ENCODE measurements at places on chromosomes 11 and 22.

DNA sequence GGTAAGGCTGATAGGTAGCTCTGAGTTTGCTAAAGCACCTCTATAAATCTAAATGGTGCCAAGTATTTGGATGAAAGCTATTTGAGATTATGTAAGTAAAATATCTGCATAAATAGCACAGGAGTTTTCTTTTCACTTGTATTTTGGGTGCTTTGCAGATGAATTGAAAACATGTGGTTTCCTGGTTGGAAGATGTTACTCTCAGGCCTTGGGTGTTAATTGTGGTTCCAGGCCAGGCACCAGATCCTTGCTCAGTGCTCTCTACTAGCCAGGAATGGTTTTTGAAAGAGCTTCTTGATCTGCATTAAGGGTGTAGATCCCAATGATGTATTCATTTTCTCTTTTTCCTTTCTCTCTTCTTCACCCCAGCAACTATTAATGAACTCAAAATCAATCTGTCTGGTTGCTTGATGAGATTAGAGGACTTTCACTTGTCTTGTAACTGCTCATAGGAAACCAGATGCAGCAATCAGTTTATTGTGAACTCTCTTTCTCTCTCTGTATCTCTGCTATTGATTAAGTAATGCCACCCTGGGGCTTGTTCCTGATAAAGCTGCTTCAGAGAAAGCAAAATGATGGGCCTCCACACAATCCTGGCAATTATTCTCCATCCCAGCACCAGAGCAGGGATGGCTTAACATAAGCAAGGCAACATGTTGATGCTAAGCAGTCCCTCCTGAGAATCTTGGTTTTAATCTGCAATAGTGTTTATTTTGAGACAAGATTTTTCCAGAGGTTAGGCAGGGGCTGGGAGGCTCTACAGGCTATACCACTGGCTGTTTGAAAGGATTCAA is 147.0 kb upstream of the NTM start:
- no peak for DNase-seq

- DNase-seq = no peak
Measured at GRCh38 chr11:12434325-12434654, 56.9 kb downstream of the PARVA start.

DNA sequence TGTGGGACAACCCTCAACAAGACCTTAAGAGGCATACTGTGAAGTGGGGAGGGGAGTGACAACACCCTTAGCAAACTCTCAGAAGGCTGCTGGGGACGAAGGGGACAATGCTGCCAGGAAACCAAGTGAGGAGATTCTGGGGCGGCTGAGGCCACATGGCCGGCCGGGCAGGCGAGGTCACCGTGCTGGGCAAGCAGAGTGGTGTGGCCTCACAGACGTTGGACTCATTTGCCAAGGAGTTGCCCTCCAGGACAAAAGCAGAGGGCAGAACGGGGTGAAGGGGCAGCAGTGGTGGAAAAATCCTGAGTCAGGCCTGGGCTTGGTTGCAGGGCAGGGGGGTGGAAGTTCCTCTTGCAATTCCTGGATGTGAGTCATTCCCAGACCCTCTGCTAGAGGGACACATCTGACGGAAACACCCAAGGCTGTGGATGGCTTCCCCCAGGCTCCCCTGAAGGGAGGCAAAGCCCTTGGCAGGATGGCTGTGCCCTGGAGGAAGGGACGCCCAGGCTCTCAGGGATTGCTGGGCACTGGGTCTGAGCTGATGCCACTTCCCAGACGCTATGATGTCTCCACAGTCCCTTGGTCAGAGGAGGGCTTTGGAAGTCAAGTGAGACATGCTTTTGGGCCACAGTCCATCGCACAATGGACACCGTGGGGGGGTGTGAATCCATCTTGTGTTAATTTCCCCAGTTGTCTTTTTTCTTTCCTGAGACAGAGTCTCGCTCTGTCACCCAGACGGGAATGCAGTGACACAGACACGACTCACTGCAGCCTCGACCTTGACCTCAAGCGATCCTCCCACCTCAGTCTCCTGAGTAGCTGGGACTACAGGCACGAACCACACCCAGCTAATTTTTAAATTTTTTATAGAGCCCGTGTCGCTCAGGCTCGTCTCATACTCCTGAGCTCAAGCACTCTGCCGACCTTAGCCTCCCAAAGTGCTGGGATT is 16.2 kb upstream of the SHANK3 start:
- DNase-seq = peak; percentile 57

DNA sequence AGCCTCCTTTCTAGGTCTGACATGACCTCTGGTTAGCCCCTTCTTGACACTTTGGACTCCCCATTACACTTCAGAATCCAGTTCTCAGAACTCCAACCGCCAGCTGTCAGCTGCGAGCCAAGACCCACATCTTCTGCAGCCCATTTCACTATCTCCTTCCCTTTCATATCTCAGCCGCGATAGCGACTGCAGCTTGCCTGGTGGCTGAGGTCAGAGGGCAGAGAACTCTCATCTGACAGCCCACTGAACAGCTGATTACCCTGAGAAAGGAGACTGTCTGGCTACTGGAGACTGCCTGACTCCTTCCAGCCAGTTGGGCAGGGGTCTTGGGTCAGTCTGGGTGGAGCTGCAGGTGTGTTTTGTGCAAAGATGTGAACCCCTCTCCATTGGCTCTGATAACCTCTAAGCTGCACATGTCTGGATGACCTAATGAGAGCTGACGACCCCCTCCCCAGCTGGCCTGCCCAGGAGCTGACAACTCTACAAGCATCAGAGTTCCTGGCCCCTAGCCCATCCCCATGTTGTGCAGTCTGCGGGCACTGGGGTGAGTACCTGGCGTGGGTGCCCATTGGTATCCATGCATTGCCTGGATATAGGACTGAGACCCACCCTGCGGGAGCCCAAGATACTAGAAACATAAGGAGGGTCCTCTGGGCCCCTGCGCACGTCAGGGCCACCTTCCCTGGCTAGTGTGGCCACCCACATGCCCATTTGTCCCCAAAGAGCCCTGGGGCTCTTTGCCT is 1.1 kb downstream of the CHRM1 start:
- no peak for DNase-seq

- DNase-seq = no peak
Measured at GRCh38 chr11:18731441-18731840, 5.5 kb upstream of the IGSF22 start.

DNA sequence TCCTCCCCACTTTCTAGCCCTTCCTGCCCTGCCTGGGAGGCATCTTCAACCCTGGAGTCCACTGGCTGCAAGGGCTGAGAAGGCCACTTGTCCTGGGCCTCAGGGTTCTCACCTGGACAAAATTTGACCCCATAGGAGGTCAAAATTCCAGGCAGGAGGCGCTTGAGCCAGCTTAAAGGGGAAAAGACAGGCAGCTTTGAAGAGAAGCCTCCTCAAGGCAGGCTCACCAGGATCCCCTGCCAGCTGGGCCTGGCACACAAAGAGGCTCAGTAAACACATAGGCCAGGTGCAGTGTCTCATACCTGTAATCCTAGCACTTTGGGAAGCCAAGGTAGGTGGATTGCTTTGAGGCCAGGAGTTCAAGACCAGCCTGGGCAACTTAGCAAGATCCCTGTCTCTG is 53.0 kb upstream of the MPEG1 start:
- no peak for DNase-seq

- no peak for DNase-seq
Measured at GRCh38 chr11:40027720-40028119, 1431.7 kb downstream of the LRRC4C start.

GRCh38 chr11:12285106-12285505 is 92.3 kb upstream of the PARVA start:
- DNase-seq = peak; percentile 88

DNA sequence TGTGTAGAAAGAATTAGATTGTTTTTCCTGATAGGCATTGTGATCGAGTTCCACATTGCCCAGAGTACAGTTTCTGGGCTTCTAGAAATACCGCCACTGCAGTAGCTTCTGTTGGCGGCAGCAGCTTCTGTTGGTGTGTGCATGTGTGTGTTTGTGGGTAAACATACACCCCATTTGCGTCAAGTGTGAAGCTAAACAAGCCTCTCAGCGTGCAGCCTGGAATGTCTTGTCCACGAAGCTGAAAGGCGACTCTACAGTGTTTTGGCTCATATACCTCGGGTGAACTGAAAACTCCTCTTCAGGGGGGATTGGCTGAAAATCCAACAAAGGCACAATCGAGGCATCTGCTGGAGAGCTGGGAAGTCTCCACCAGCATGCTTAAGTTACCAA is 112.0 kb upstream of the E2F8 start:
- DNase-seq = no peak

- peak; percentile 68 for DNase-seq
Measured at GRCh38 chr11:67022341-67022933, 497 bp upstream of the SYT12 start.

DNA sequence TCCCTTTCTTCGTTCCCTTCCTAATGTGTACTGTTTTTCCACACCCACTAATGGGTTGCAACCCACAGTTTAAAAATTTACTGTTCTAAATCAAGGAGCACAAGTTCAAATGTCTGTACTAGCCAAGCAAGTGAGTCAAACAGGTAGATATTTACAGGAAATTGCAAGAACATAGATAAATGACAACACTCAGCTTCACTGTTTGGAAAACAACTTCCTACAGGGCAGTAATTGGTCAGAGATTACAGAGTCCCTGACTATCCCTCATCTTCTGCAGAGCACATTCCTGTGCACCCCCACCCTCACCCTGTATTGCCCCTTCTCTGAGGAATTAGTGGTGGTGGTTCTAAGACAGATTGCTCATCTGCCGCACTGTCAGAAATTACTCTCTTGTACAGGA is 1.9 kb downstream of the SERPING1 start:
- peak; percentile 9 for DNase-seq

GRCh38 chr11:45754741-45755140 is 50.2 kb upstream of the SLC35C1 start:
- peak; percentile 46 for DNase-seq

GRCh38 chr11:62153087-62153395 is 29.2 kb downstream of the INCENP start:
- peak; percentile 87 for DNase-seq

GRCh38 chr11:92436034-92436920 is 211.7 kb downstream of the FAT3 start:
- DNase-seq = no peak

DNA sequence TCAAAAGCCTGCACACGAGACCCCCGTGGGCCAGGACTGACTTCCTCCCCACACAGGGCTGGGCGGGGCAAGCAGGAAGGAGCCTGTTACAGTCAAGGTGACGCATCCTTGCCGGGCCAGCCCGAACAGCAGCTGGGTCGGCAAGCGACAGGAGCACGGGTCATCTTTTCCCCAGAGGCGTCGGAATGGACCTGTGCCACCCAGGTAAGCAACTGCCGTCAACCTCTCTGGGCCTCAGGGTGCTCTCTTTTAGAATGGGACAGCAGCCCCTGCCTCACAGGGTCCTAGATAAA is at the start of gene CYTH4:
Gene CYTH4, plus strand, starts transcription at position 124 of the 293 bp plus-strand sequence. Its CDS starts 62 bp downstream, at position 186.
- DNase-seq = no peak

DNA sequence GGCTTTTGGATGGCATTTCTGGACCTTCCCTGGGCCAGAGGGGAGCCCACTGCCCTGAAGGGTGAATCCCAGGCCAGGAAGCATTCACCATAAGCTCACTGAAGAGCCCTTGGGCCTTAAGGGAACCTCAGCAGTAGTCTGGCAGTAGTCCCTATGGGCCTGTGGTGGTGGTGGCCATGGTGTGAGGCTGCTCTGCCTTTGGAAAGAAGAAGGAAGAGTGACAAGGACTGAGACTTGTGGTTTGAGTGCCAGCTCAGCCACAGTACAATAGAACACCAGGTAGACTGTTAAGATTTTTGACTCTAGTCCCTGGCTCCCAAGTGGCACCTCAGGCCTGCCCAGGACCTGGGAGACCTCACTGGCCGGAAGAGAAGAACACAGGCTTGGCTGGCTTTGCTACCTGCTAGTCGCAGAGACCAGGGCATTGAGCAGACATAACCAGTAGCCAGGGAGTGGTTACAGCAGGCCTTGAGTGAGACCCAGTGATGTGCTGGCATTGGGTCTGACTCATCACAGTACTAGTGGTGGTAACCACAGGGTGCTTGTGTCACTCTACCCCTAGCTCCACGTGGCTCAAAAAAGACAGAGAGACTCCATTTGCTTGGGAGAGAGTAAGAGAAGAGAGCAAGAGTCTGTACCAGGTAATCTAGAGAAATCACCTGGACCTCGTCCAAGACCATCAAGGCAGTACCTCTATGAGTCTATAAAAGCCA is 259.8 kb upstream of the BLID start:
- peak; percentile 13 for DNase-seq

GRCh38 chr11:1946812-1947484 is at the start of gene MRPL23:
MRPL23 (plus strand) TSS chr11:1947332; CDS start chr11:1947363, 31 bp downstream.
- DNase-seq = no peak

GRCh38 chr11:114163229-114163631 is 103.7 kb downstream of the ZBTB16 start:
- peak; percentile 95 for DNase-seq

- DNase-seq = peak; percentile 6
Measured at GRCh38 chr22:37126383-37126782, 16.9 kb upstream of the TMPRSS6 start.

GRCh38 chr11:91220476-91221202 is 997.8 kb upstream of the CHORDC1 start:
- DNase-seq = peak; percentile 67

DNA sequence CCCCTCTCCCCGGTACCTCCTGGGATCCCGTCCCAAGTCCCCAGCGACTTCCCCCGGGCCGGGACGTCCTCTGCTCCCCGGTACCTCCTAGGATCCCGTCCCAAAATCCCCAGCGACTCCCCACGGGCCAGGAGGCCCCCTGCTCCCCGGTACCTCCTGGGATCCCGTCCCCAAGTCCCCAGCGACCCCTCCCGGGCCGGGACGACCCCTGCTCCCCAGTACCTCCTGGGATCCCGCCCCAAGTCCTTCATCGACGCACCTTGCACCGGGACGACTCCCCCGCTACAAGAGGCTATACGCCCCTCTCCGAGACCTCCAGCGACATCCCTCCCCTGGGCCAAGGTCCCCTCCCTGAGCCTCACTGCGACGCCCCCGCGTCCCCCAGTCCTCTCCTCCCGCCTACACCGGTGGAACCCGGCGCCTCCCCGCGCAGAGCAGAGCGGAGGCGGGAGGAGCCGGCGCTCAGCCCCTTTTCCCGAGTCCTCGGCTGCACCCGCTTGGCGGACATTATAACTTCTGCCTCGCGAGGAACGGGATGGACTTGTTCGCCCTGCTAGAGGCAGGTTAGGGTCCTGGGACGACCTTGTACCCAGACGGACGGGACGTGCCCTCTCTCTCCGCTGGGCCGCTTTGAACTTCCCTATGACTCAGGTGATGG is 912 bp downstream of the KREMEN1 start:
- no peak for DNase-seq

- DNase-seq = no peak
Measured at GRCh38 chr22:46455446-46455845, 82.0 kb downstream of the CELSR1 start.

DNA sequence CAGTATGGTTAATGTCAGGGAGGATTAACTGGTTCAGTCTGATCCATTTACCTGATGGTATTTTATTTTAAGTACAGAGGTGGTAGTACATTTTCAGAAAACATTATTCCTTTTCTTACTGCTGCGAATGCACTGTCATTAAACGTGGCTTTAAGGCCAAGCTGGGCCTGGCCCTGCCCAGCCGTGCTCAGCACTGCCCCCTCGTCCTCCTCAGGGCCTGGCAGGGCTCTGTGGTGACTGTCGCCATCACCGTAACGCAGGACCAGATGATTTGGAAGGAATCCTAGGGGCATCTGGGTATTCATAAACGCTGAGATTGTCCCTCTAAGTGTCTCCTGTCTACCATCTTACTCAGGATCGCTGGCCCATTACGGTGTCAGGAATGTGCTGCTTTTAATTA is 302.0 kb downstream of the TBC1D22A start:
- DNase-seq = no peak

- no peak for DNase-seq
Measured at GRCh38 chr11:66628061-66628603, 10.4 kb upstream of the RBM4 start.

Data from fibroblast of pulmonary artery (primary cell).